ENCODE measurements at places on chromosomes 16 and 17.

DNA sequence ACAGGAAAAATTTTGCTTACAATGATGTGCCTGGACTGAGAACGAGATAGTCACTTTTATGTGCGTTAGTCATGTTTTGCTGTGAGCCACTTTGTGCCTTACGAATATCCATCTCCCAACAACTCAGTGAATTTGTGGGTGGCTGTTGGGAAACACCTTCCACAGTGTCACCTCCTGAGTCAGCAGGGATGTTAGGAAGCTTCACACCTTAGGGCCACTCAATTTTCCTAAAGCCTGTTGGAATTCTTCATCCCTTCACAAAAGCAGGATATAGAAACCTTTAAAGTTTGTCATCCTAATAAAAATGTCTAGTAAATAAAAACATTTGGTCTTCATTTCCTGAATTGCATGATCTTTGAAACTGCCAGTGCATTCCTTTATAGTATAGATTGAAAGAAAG lies 4.3 kb upstream of the KRTAP3-1 start:
- no peak for DNase-seq

- DNase-seq = no peak
Observed at GRCh38 chr17:82740906-82741759, 5.7 kb downstream of the FN3K start.

DNA sequence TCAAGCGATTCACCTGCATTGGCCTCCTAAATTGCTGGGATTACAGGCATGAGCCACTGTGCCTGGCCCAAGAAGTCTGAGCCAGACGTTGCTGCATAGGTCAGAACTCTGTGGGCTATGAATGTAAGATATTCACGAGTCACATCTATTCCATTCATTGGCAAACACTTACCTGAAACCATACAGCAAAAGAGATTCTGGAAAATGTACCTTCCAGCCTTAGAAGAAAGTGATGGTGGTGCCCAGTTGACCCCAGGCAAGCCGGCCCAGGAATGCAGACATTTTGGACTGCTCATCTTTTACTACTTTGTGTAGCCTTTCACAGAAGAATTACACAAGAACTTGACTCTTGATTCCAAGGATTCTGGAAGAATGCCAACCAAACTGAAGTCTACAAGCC lies 135.6 kb upstream of the N4BP1 start:
- DNase-seq = no peak

DNA sequence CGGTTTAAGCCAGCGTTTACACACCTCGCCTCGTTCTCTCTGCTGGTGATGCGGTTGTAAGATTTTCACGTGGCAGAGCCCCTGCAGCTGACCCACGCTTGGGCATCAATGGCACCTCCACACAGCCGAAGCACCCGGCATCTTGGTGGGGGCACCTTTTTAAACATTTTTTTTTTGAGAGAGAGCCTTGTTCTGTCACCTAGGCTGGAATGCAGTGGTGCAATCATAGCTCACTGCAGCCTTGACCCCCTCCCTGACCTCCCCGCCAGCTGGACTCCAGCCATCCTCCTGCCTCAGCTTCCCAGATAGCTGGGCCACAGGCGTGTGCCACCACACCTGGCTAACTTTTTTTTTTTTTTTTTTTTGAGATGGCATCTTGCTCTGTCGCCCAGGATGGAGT lies 4.9 kb downstream of the WDR90 start:
- DNase-seq = no peak

- peak; percentile 43 for DNase-seq
Observed at GRCh38 chr17:44829523-44830358, at the start of gene GJC1. Gene GJC1, minus strand, starts transcription at chr17:44830287. Its CDS starts 24,470 bp downstream, at chr17:44805817.

DNA sequence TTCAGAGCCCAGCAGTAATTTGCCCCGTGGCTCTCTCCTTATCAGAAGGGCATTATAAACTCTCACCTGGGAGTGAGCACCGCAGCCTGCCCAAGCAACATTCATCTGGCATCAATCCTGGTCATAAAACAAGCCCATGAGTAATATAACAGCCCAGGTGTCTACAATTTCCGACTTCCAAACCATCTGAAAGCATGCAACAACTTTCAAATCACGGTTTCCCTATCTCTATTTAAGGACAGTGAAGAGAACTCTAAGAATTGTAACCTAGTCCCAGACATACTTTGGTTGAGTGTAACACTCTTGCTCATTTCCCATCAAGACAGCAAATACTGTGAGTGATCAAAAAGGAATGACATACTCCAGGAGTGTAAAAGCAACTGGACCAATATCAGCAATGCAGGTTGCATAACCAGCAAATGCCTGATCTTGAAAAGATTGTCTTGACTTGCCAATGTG lies 487.4 kb upstream of the SOX9 start:
- DNase-seq = peak; percentile 87

Data from astrocyte of the spinal cord (primary cell).